Suppressor macrophage treated with lipopolysaccharide for 4 hours (primary cell): ENCODE measurements at places on chromosomes 3 and 15.

GRCh38 chr3:72960812-72961518, 35.6 kb upstream of the PPP4R2 start:
- peak; percentile 41 for DNase-seq

DNA sequence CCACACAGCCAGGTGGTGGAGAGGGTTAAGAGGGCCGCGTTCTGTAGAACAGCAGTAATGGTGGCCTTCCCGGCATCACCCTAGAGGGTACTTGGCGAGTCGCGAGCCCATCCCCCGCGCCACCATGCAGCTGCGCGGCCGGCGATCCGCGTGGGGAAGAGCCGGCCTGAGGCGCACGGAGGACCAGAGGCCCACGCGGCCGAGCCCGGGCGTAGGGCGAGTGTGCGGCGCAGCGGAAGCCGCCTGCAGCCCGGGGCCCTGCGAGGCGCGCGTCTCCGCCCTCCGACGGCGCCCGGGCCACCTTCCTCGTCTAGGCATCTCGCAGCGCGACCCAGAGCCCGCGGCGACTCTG, 423 bp downstream of the TKT start:
- peak; percentile 58 for DNase-seq

DNA sequence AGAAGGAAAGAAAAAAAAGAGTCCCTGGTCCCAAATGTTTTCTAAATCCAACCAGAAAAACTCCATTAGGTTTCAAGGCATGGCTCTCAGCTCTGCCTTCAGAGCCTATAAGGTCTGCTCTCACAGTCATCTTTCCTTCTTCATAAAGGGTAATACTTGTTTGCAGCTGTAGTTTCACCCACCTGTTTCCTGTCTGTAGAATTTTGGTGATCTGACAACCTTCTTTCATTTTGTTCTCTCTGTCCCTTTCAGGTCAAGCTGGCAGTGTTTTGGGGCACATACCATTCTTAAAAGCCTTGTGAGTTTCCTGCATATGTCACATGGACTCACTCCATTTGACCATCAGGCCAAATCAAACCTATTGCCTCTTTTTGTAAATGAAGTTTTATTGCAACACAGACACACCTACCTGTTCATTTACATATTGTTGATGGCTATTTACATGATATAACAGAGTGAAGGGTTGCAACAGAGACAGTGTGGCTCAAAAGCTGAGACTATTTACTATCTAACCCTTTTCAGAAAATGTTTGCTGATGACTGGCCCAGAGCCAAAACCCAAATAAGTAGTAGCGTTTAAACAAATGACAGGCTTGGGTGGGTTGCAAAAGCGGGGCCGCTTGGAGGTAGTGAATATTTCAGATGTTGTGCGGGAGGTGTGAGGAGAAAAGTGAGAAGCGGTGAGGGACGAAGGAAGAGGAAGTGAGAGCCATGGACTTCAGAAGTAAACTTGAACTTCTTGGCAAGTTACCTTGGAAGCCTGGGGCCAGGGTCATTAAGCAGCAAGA, 292.7 kb upstream of the PROK2 start:
- DNase-seq, result no peak

DNA sequence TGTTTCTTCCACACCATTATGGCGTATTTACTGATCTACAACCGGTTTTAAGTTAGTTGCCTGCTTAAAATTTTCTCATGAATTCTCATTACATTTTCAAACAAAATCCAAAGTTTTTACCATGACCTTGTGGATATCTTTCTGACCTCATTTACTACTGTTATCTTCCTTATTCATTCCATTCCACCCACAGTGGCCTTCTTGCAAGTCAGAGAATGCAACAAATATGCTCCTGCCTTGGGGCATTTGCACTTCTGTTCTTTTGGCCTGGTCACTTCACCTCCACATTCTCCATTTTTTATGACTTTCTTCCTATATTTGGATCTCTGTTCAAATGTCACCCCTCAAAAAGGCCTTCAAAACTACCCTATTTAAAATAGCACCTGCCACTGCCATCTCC, 8.8 kb upstream of the SLC15A2 start:
- no peak for DNase-seq

DNA sequence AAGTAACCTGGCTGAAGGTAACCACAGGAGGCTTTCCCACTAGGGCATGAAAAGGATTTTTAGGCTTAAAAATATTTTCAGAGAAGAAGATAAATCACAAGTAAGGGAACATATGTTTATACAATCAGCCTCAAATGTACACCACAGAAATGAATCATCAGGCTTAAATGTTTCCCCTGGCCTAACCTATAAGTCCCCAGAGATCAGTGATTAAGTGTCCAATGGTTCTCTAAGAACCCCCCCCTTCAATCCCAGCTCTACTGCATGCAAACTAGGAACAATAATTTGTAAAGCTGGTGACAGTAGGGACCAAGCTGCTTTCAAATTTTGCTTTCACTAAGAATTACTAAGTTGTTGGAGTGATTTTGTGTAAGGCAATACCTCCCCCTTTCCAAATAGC, 431.6 kb upstream of the LMCD1 start:
- DNase-seq, result no peak
